ENCODE measurements at places on chromosomes 3 and 15.

DNA sequence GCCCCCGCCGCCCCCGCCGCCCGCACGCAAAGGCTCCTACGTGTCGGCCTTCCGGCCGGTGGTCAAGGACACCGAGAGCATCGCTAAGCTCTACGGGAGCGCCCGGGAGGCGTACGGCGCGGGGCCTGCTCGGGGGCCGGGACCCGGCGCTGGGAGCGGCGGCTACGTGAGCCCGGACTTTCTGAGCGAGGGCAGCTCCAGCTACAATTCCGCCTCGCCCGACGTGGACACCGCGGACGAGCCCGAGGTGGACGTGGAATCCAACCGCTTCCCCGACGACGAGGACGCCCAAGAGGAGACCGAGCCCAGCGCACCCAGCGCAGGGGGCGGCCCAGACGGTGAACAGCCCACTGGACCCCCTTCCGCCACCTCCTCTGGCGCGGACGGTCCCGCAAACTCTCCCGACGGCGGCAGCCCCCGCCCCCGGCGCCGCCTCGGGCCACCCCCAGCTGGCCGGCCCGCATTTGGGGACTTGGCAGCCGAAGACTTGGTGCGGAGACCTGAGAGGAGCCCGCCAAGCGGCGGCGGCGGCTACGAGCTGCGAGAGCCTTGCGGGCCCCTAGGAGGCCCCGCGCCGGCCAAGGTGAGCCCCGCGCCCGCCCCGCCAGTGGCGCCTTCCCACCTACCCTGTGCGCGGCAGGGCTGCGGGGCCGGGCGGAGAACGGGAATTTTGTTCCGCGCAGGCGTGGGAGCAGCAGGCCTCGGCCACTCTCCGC lies 2.4 kb downstream of the SKOR1 start:
- DNase-seq: no peak

GRCh38 chr3:100073714-100074307 lies 40.5 kb downstream of the FILIP1L start:
- no peak for DNase-seq

GRCh38 chr3:69423463-69424155 lies 37.7 kb upstream of the FRMD4B start:
- no peak for DNase-seq

GRCh38 chr3:39712413-39713048 lies 96.9 kb upstream of the MYRIP start:
- DNase-seq: no peak

- DNase-seq: no peak
Measured at GRCh38 chr15:59484399-59484798, 46.4 kb downstream of the FAM81A start.

DNA sequence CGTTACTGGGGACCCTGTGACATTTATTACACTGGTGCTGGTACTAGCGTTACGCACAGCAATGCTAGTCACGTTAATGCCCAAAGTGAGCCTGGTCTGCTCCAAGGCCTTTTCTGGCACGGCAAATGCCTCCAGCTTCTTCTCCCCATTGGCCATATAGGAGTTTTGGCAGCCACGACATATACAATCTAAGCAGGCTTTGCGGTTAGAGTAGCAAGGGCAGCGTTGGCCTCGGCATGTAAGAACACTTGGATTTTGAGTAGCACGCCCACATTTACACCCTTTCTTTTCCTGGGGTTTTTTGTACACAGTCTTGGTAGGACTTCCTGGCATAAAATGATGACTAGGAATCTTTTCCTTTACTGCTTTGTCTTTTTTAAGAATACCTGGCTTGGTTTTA lies 44.9 kb downstream of the MSL2 start:
- no peak for DNase-seq

DNA sequence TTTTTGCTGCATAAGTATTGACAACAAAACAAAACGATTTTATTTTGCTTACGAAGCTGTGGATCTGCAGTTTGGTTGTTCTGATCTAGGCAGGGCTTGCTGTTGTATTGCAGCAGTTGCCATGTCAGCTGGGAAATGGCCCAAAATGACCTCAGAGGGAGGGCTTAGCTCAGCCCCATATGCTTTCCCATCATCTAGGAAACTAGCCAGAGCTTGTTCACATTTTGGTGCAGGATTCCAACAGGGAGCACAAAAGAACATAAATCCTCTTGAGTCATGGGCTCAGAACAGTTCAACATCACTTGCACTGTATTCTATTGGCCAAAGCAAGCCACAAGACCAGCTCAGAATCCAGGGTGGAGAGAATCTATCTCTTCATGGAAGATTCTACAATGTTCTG lies 42.2 kb upstream of the ROBO2 start:
- no peak for DNase-seq

DNA sequence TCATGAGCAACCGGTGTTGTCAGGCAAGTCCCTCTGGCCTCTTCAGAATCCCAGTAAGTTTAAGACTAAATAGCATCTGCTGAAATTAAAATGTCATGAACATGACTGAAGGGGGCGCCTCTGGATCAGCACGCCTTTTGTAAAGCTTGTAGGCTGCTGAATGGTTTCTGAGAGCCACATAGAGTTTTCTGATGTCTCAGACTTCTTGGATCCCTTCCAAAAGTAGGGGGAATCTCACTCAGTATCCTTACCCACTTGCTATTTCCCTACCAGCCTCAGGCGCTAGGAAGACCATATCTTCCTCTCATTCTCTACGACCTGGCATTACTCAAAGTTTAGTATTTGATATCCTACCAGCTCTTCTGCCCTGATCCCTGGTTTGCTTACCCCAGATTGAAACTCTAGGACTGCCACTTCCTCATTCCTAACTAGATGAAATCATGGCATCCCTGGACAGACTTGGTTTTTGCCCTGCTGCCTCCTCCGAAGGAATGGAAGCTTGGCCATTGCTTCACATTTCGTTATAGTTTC lies 62.7 kb upstream of the CD47 start:
- DNase-seq: no peak

GRCh38 chr3:71681224-71681668 lies 44.0 kb downstream of the EIF4E3 start:
- DNase-seq: no peak
